ENCODE measurements at places on chromosomes 3 and 15.

- DNase-seq: no peak
Measured at GRCh38 chr15:87645723-87646122, 610.8 kb downstream of the NTRK3 start.

- DNase-seq: no peak
Measured at GRCh38 chr15:40010686-40011085, 28.3 kb downstream of the SRP14 start.

DNA sequence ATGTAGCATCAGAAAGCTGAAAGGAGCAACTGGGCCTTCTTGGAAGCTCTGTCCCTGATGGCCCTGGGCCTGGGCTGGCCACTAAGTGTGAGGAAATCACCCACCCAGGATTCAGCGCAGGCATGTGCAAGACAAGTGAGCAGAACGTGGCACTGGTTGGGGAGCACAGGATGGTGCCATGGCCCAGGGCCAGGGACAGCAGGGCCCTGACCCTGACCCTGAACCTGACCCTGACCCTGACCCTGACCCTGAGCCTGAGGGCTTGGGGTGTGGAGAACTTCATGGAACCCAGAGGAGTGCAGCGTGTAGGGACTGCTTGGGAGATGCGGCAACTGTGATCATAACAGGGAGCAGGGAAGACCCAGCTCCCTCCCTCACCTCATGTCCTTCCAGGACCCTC lies 5.9 kb upstream of the ALDH1L1 start:
- no peak for DNase-seq

DNA sequence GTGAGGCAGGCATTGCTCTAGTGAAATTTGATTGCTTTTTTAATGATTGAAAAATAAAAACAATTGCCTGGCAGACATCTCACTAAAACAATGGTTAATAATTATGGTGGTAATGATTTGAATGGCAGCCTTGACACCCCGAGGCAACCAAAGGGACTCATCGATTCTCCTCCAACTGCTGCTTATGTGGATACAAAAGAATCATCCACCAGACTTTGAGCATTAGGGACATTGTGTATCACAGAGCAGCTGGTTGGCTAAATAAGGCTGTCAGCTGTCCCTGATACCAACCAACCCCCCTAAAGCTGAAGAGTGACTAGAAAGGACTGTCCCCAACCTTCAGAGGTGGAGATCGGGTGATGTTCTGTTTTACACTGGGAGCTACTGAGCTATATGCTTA lies 1.7 kb upstream of the CD47 start:
- no peak for DNase-seq

- no peak for DNase-seq
Measured at GRCh38 chr3:78274475-78275065, 1234.7 kb downstream of the ROBO2 start.

DNA sequence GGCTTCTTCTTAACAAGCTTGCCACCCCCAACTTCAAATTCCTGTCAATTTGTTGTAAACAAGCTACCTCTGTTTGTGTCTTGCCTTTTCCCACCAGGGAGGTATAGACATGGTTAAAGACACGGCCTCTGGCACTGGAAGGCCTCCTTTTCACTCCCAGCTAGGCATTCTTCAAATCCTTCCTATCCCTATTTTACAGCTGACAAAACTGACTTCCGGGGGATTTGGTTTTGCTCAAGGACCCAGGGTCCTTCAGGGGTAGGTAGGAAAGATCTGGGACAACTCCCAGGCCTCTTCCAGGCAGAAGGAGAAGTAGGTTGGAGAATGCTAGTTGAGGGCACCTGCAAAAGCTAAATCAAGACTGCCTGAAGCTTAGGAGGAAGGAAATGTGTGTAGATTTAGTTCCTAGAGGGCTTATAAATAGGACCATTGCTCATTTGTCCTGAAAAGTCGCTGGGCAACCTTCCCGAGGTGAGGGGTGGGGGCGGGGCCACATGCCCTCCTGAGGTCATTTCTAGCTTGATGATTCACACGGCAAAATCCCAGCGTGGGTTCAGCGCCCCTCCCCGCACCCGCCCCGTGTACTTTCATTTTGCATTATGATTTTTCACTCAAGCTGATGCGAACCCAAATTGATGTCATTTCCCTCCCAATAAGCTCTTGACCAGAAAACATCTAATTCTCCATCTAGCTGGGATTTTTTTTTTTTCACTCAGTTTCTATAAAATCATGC lies 365.5 kb downstream of the SHQ1 start:
- DNase-seq: peak; percentile 4

GRCh38 chr3:190346541-190346940 lies 24.3 kb upstream of the CLDN1 start:
- DNase-seq: no peak

DNA sequence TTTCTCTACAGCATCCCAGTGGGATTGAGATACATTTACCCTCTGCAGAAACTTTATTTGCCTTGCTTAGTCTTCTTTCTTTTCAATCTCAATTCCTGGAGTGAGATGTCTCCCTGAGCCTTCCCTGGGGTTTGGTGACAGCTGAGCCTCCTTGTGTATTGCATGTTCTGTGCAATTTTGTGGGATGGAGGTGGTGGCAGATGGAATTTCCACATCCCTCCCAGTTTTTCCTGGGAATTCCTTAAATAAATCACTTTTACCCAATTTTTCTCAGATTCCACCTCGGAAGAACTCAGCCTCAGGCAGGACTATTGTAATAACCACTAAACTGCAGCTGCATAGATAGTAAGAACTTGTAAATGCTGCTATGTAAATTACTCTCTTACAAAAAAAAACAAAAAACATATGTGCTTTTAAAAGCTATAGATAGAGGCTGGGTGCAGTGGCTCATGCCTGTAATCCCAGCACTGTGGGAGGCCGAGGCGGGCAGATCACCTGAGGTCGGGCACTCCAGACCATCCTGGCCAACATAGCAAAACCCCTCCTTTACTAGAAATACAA lies 88.5 kb upstream of the ABHD17C start:
- DNase-seq: no peak

- DNase-seq: no peak
Measured at GRCh38 chr15:101540480-101541239, 51.2 kb upstream of the PCSK6 start.

DNA sequence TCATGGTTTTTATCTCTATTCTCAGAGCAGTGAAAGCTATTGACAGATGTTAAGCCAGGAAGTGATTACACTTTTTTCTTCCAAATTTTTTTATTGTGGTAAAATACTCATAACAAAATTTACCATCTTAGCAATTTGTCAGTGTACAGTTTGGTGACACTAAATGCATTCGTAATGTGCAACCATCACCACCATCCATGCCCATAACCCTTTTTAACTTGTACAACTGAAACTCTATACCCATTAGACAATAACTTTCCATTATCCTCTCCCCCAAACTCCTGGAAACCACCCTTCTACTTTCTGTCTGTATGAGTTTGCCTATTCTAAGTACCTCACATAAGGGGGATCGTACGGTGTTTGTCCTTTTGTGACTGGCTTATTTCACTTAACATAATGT lies 15.1 kb upstream of the POMGNT2 start:
- DNase-seq: no peak

- peak; percentile 5 for DNase-seq
Measured at GRCh38 chr3:142888481-142889211, at the start of gene PCOLCE2. PCOLCE2 (minus strand) TSS chr3:142889083; CDS start chr3:142888896, 187 bp downstream.

- peak; percentile 57 for DNase-seq
Measured at GRCh38 chr3:141402476-141403171, 34.3 kb downstream of the ZBTB38 start.

- DNase-seq: no peak
Measured at GRCh38 chr15:92663250-92663951, 7.8 kb upstream of the FAM174B start.

DNA sequence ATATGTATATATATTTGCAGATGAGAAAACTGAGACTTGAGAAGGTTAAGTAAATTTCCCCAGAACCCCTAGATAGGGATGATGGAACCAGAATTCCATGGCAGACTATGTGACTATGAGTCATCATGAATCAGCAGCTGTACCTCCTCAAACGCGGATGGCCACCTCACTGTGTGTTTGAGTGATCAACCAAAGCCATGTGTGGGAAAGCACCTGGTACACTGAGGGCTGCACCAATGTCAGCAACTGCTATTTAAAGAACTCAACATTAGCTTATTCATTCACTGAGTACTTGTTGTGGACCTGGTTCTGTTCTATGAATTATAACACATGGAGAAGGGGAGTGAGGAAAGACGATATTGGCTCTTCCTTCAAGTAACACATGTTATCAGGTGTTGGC lies 377.0 kb downstream of the GAP43 start:
- DNase-seq: no peak

DNA sequence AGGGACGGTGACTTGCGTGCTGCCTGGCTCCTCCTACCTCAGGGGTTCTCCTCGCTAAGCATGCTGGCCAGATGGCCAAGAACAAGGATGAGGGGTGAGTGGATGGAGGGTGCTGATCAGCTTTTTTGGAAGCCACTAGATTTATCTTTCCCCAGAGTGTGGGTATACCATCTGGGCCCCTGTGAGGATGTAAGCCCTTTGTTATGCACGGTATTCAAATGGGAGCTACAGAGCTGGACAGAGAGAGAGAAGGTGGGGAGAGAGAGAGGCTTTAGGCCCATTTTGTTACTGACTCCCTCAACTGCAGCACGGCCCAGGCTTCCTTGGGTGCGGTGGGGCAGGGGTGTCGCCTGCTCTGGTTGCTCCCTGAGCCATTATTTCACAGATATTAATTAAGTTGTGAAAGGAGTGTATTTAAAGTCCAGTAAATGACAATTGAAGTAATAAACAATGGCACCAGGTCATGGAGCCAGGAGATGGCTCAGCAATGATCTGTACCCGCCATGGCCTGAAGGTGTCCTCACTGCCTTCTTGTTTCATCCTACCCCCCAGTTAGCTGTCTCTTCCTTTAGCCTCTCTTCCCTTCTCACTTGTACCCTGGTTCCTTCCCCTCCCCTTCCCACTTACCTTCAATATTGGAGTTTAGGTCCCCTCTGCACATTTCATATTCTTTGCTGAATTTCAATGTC lies 158.0 kb downstream of the CLSTN2 start:
- DNase-seq: no peak

DNA sequence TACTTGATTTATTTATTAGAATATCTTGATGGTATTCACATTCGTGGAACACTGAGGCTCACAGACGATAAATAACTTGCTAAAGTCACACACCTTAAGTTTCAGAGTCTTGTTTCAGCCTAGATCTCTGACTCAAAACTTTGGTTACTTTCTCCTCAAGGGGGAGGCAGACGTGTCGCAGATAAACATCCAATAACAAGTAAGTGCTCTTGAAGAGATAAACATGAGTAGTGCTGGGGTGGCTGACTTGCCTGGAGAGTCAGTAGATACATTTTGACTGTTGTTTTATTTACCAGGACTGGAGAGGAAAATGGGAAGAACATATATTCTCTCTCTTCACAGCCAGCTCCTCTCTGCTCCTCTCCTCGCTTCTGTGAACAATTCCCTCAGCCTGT lies 31.3 kb downstream of the FBXO45 start:
- no peak for DNase-seq

- DNase-seq: no peak
Measured at GRCh38 chr3:129211772-129212171, 28.1 kb upstream of the CNBP start.

- no peak for DNase-seq
Measured at GRCh38 chr3:129398803-129399144, 29.7 kb downstream of the EFCAB12 start.

DNA sequence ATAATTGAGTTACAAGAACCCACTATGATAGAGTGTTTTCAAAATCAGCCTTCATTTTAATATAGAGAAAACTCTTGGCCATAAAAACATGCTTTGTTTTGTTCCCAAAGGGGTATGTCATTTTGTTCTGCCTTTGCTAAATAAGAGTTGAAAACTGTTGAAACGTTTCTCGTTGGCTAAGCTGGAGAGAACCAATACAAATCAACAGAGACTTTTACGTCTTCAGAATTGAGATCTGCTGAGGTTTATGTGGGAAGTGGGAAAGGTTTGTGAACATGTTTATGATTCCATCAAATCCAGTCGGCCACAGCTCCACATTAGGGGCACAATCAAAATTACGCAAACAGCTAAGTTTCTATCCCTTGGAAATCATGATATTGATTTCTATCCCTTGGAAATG lies 102.0 kb downstream of the IGF2BP2 start:
- DNase-seq: no peak

DNA sequence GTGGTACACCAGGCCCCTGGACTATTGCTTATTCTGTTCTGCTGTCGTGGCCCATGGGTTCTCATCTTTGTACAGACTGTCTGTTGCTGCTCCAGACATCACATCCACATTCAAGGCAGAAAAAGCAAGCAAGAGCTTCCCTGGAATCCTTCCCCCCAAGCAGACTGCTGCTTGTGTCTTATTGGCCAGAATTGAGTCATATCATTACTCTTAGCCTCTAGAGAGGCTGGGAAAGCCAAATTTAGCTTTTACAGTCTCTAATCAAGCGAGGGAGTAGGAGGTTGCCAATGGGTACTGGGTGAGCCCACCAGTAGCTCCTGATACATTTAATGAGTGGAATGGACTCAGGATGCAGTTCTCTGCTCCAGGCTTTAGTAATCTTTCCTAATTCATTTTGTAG lies 39.4 kb downstream of the RAB6B start:
- DNase-seq: no peak

- DNase-seq: no peak
Measured at GRCh38 chr3:138465925-138466324, 31.5 kb downstream of the ESYT3 start.

DNA sequence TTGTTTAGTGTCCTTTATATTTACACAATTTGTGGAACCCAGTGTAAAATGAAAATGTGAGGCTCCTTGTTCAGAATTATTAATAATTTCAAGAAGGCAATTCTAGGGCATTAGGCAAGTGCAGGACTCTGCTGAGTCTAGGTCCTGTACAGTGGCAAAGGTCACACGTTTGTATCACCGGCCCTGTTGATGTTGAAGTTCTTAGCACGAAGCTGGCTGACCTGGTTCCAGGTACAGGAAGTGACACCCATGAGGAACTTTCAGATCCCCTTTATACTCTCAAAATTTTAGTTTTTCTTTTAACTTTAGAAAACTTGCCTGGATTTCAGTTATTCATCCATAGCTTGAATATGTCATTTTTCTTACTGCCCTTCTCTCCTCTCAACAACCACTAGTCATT lies 349.4 kb downstream of the CNTN6 start:
- no peak for DNase-seq

GRCh38 chr3:79367803-79368202 lies 400.0 kb downstream of the ROBO1 start:
- no peak for DNase-seq

DNA sequence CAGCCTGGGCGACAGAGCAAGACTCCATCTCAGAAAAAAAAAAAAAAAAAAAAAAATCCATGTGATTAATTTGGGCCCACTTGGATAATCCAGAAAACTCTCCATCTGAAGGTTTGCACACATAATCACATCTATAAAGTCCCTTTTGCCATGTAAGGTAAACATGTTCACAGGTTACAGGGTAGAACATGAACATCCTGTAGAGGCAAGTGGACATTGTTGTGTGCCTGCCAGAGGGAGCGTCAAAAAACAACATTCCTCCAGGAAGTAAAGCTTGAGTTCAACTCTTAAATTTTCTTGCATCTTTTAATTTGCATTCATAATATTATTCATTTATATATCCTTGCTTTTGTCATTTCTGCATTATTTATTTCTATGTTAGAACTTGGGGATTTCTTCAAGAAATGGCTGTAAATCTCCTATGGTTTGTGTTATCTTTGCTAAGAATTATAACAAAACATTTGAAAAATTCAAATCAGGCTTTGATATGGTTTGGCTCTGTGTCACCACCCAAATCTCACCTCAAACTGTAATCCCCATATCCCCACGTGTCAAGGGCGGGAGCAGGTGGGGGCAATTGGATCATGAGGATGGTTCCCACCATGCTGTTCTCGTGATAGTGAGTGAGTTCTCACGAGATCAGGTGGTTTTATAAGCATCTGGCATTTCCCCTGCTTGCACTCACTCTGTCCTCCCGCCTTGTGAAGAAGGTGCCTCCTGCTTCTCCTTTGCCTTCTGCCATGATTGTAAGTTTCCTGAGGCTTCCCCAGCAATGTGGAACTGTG lies 11.3 kb upstream of the TTBK2 start:
- no peak for DNase-seq

Measured in naive thymus-derived CD8-positive, alpha-beta T cell (primary cell).